Ammon's horn (tissue), 1 donor: ENCODE measurements at places on chromosomes 16 and 17.

- DNase-seq = peak; percentile 29
Observed at GRCh38 chr16:78763821-78764440, 664.5 kb downstream of the WWOX start.

DNA sequence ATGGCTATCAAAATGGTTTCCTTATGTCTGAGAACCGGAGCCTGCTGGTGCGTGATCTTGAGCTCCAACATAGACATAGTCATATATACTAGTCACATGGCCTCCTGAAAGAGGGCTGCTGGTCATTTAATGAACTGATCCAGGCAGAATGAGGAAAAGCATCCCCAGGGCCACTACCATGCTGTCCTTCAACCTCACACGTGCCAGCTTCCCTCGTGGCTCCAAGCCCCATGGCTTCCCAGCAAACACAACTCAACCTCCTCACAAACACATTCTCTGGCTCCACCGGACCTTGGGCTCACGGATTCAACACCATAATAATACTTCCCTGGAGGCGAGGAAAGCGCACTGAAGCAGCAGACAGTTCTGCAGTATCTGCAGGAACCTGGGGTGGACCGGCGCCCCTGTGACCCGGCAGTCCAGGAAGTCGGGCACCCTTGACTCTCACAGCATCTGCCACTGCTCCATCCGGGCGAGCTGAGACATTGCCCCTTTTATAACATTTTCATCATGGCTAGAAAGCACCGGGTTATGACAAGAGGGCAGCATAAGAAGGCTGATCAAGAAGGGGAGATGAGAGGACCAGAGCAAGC is 57.2 kb upstream of the CDH5 start:
- DNase-seq = no peak

DNA sequence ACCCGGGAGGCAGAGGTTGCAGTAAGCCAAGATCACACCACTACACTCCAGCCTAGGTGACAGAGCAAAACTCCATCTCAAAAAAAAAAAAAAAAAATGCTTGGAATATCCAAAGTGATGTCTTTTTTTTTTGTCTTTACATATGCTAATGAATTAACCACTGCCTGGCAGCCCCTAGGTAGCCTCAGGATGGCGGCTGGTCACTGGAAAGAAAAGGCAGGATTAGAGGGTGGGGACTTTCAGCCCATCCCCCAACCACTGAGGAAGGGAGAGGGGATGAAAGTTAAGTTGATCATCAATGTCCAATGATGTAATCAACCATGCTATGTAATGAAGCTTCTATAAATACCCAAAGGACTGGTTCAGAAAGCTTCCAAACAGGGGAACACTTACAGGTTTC is 26.8 kb downstream of the RNF157 start:
- DNase-seq = no peak

GRCh38 chr17:60139438-60140285 is 10.1 kb upstream of the CA4 start:
- DNase-seq = peak; percentile 53

DNA sequence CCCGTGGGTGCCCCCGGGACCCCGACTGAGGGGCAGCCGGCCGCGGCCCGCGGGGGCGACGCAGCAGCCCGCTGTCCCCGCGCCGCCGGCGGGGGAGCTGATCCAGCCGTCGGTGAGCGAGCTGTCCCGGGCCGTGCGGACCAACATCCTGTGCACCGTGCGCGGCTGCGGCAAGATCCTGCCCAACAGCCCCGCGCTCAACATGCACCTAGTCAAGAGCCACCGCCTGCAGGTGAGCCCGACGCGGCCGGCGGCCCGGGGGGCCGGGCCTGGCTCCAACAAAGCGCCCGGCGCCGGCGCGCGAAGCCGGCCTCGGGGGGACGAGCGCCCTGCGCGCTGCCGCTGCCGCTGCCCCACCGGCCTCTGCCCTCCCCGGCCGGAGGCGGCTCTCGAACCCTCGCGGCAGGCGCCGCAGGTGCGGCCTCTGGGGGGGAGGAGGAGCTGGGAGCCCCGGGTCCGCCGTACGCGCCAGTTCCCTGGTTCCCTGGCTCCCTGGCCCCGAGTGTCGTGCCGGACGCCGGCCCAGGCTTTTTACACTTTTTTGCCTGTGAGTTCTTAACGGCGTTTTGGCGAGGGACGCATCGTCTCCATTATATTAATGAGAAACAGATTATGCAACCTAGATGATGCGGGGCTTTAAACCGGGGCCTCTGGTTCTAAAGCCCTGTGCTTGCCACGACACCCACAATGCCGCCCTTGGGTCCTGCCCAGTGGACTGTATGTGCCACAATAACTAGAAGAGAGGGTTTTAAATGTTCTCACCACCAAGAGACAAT is 521 bp downstream of the ATMIN start:
- peak; percentile 32 for DNase-seq

- no peak for DNase-seq
Observed at GRCh38 chr16:87369796-87370719, 13.5 kb downstream of the FBXO31 start.

DNA sequence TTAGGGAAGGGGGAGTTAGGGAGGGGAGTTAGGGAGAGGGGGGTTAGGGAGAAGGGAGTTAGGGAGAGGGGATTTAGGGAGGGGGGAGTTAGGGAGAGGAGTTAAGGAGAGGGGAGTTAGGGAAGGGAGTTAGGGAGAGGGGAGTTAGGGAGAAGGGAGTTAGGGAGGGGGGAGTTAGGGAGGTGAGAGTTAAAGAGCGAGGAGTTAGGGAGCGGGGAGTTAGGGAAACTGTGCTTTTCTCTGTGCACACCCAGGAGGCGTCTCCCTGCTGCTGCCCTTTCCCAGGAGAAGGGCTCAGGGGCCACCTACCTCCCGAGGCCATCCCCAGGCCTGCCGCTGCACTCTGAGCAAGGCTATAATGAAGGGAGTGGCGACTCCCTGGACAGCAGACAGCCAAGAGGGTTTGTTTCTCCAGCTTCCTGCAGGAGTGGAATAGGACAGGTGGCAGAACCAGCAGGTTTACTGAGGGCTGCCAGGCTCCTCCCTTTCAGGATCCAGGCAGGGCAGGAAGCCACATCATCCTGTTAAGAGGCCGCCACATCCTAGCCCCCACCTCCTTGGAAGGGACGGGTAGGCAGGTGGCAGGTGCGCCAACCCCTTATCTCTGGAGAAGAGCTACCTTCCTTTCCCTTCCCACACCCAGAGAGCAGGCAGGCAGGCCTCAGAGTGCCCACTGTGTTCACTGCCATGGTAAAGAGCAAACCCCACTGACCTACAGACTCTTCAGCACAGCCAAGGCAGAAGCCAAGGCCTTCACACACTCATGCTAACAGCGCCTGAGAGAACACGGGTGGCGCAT is 4.3 kb downstream of the CANT1 start:
- no peak for DNase-seq
